ENCODE measurements at places on chromosomes 1 and 21. TPM values are rescaled to one million over a fixed set of nuclear protein-coding genes. Genes with fewer than 3 reads are reported as not detected.

Gene ADORA3
- not detected for total RNA-seq

Gene IFI16
- 101 TPM for total RNA-seq

Gene KCTD3
- 55.0 TPM for total RNA-seq

Gene TMEM52
- not detected for total RNA-seq

Gene TPM3
- 1,476 TPM for total RNA-seq

Gene TRIM46
- total RNA-seq: 4.7 TPM

Gene RNF223
- total RNA-seq: not detected

Gene MCOLN3
- total RNA-seq: not detected

Gene PDZK1
- 0.34 TPM for total RNA-seq

Gene OPTC
- not detected for total RNA-seq

Gene RNF2
- 72.0 TPM for total RNA-seq

Gene CCDC185
- total RNA-seq: not detected

Gene GPBP1L1
- total RNA-seq: 145 TPM

Gene ZNF692
- 16.5 TPM for total RNA-seq

Gene CSF3R
- total RNA-seq: not detected

Gene CR1L
- total RNA-seq: 0.14 TPM

Gene PSEN2
- 45.8 TPM for total RNA-seq

Gene ZNF695
- total RNA-seq: 2.7 TPM

Gene TSPAN2
- 1.3 TPM for total RNA-seq

Gene PLEKHG5
- total RNA-seq: 50.9 TPM

Gene NUP210L
- total RNA-seq: 0.09 TPM

Gene NMNAT2
- total RNA-seq: 0.68 TPM

Gene HSD3B1
- total RNA-seq: not detected

Gene ZNF697
- total RNA-seq: 21.1 TPM

Gene HOOK1
- 0.14 TPM for total RNA-seq

Gene OLFML3
- 21.5 TPM for total RNA-seq

Gene PRAMEF12
- total RNA-seq: not detected

Gene CLSTN1
- total RNA-seq: 72.0 TPM

Gene LPAR3
- 0.17 TPM for total RNA-seq

Gene PANK4
- total RNA-seq: 24.7 TPM

Gene LCE1C
- total RNA-seq: not detected

Gene KRTAP21-2
- not detected for total RNA-seq

Gene CXADR
- 87.5 TPM for total RNA-seq

Gene KIAA0040
- 25.7 TPM for total RNA-seq

Gene RNF186
- not detected for total RNA-seq

Gene CACNA1S
- total RNA-seq: not detected

Gene AMY1A
- not detected for total RNA-seq

Gene RASSF5
- 0.33 TPM for total RNA-seq

Gene TAL1
- total RNA-seq: 84.5 TPM

Gene PRKAA2
- total RNA-seq: 3.2 TPM

Gene CYP4X1
- total RNA-seq: 6.3 TPM

Gene TEX38
- total RNA-seq: not detected

Gene FNBP1L
- total RNA-seq: 82.4 TPM

Gene CADM3
- total RNA-seq: 0.09 TPM

Gene LRRC3
- total RNA-seq: 1.9 TPM

Gene SPAG17
- total RNA-seq: not detected

Gene FYB2
- not detected for total RNA-seq

Gene DAB1
- not detected for total RNA-seq

Gene SPATA45
- total RNA-seq: not detected

Gene ITPKB
- 36.9 TPM for total RNA-seq

Gene OR6K3
- total RNA-seq: not detected

Gene KLHDC8A
- total RNA-seq: not detected

Gene FMN2
- total RNA-seq: 1.5 TPM

Gene SDC3
- total RNA-seq: 55.3 TPM

Gene LORICRIN
- total RNA-seq: not detected

Gene SERPINC1
- not detected for total RNA-seq

Gene HORMAD1
- total RNA-seq: 0.17 TPM

All from dermis blood vessel endothelial cell (primary cell).